ENCODE measurements at places on chromosomes 2 and 18. TPM values are rescaled to one million over a fixed set of nuclear protein-coding genes. Genes with fewer than 3 reads are reported as not detected.

ALK gene
- total RNA-seq, result 0.78 TPM

COLEC12 gene
- 15.4 TPM for total RNA-seq

TUBA4B gene
- not detected for total RNA-seq

SLC23A3 gene
- total RNA-seq, result 0.31 TPM

RAPGEF4 gene
- 23.4 TPM for total RNA-seq

SKA1 gene
- 2.3 TPM for total RNA-seq

DNA sequence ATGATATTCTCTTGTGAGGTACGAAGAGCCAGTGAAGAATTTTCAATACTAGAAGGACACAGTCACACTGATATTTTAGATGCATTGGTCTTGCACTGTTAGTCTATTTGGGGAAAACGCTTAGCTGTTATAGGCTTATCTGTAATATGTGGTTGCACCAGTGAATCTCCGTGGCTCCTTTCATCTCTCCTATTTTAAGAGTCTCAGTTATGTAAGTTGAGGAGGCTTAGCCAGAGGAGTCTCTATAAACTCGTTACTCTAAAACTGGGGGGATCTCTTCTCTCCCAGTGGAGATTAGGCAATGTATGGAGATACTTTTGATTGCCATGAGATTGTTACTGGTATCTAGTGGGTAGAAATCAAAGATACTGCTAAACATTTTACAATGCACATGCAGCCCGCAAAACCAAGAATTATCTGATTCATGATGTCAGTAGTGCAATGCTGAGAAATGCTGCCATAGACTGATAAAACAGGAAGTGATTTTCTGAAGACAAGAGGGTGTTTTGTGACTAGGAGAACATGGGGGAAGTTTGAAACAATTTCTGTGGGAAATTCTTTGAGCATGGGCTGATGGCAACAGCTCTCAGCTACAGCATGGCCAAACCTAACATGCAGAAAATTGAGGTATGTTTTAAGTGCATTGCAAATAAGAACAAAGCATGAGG is 339.1 kb downstream of the SOX11 start:
- DNase-seq, result no peak

GRCh38 chr2:176656776-176657140 is 387.5 kb downstream of the MTX2 start:
- DNase-seq, result no peak

GRCh38 chr2:168529054-168529833 is 73.2 kb downstream of the CERS6 start:
- no peak for DNase-seq

GRCh38 chr2:17754773-17755425 is 961 bp downstream of the GEN1 start:
- DNase-seq, result no peak

DNA sequence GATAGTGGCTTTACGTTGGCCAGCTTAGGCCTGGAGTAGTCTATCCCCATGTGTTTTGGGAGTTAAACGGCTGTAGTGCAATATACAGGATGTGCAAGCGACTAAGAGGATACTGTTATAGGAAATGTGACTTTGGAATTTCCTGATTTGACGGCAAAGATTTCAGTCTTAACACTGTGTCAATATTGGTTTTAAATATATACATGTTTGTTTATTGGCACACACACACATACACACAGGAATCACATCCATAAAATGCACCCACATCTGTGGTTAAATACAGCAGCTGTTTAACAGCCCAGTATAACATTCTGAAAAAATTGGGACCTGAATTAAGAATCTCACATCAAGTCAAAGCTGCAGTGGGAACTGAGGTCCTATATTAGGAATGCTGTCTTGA is 347.1 kb downstream of the TXNL1 start:
- no peak for DNase-seq

DNA sequence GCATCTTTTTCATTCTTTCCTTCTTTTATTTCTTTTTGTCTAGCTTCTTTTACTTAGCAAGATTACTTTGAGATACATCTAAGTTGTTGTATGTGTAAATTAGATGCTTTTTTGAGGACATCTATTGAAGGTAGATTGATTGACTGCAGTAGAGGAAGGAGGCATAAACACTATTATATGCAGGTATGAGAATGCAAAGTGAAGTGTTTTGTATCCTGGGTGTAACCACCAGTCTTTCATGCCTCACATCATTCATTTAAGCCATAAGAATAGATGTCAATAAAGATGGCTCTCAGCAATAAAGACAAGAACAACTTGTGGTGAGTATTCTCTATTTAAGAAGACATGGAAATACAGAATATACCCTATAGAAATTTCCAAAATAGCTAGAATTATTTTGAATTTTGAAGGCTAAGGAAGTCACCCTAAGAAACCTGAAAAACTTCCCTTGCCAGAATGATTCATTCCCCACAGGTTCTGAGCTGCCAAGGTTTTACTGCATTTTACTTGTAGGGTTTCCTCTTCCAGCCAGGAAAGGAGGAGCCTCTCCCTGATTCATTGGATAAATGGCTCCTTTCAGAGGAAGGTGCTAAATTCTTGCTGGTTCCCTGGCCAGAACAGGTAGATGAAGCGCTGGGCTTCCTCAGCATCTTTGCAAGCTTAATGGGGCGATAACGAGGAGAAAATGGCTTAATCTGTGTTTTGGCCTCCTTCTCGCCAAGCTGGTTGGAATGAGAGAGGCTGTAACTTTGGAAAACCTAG is 279.8 kb upstream of the SLC14A2 start:
- no peak for DNase-seq

DNA sequence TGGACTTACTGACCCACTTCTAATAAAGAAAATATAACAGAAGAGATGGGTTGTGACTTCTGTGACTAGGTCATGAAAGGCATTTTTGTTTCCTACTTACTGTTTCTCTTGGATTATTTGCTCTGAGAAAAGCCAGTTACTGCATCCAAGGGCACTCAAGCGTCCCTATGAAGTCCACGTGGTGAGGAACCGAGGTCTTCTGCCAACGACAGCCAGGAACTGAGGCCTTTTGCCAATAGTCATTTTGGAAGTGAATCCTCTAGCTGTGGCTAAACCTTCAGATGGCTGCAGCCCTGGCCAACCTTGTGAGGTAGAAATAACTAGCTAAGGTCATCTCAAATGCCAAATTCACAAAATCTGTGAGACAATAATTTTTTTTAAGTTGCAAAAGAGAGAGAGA is 449.8 kb upstream of the RGPD4 start:
- no peak for DNase-seq

DNA sequence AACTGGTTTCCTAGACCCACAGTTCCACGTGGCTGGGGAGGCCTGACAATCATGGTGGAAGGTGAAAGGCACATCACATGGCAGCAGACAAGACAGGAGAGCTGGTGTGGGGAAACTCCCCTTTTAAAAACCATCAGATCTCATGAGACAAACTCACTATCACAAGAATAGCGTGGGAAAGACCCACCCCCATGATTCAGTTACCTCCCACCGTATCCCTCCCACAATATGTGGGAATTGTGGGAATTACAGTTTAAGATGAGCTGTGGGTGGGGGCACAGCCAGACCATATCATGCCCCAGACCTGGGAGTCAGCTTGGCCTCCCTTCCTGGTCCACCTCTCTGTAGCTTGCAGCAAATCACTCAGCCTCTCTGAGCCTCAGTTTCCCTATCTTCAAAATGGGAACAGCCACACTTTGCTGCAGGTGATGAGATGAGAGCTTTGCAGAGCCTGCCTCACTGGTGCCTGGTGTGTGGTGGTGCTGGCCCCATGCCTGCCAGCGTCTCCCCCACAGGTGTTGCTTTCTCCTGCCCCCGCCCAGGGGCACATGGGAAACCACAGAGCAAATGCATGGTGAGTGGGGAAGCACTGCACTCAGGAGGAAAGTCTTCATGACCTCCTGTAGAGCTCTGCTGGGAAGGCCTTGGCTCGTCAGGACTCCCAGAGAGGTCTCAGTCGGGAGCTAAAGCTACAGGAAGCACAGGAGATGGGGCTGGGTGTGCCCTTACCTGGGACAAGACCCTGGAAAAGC is 31.1 kb downstream of the GREB1 start:
- no peak for DNase-seq

DNA sequence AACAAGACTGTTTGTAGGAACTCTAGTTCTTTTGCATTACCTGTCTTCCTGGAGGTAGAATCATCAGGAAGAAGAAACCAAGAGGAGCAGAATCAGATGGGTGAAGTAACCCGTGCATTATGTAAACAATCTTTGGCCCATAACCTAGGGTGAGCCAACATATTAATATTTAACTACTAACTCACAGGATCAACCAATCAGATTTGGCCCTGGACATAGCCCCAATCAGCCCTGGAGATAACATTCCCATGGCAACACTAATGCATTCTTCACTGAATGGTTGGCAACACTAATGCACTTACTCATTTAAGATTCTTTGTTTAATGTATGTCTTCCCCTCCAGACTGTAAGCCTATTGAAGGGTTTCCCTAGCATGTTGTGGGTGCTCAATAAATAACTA is 72.0 kb upstream of the CTAGE1 start:
- DNase-seq, result no peak

GRCh38 chr18:78899241-78899640 is 80.4 kb upstream of the SALL3 start:
- DNase-seq, result no peak

DNA sequence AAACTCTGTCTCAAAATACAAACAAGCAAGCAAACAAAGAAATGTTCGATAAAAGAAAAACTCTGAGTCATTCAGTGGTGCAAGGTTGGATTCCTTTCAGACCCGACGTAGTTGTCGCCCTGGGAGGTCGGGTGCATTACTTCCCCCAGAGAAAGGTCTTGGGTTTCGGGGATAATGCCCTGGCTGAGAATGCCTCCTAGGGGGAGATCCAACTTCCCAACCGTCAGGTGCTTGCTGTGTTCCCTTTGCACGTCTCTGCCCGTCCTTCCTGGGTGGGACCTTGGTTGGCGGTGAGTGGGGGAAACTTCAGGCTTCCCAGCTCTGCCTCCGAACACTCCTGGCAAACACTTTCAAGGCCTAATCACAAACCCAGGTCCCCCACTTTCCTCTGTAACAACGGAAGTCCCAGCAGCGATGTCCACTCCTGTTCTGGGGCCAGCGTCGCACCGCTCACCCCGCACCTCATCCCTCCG is 609 bp downstream of the TPGS2 start:
- peak; percentile 40 for DNase-seq

DNA sequence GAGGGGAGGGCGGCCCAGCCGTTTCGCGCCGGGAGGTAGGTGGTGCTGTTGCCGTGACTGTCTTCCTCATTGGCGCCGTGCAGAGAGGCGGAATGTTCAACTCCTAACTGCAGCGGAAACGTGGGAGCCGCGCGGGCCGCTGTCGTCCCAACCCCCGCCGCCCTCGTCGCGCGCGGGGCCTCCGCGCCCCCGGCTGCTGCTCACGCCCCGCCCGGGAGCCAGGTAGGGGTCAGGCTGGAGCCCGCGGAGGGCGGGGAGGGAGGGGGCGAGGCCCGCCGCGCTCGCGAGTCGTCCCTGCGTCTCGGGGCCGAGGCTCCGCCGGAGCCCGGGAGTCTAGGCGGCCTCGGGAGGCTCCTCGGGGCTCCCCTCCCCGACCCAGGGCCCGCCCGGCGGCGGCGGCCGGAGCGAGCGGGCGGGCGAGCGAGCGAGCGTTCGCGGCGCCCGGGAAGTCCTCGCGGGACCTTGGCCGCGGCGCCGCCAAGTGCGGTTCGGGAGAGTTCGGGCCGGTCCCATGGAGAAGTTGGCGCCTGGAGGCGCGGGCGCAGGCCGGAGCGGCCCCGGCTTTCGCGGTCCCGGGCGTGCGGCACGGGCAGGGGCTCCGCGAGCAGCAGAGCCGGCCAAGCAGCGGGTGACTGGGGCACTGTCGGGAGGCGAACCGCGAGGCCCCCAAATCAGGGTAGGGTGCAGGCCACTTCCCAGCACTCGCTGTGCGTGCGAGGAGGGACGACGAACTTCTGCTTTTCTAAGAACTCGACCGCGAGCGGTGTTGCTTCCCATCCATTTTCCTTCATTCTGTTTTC is at the start of gene MAP3K20:
TSS of gene MAP3K20 (plus strand) at position 66 of the 800 bp plus-strand sequence. CDS start 15,186 bp downstream, outside the sequence.
- DNase-seq, result peak; percentile 48

All from occipital lobe (tissue), 3 donors.